ENCODE measurements at places on chromosomes 11 and 22. TPM values are rescaled to one million over a fixed set of nuclear protein-coding genes. Genes with fewer than 3 reads are reported as not detected.

The LMF2 gene
- 11.8 TPM for total RNA-seq

The SOX6 gene
- total RNA-seq, result 17.1 TPM

The H19 gene
- 9.8 TPM for total RNA-seq

The CRYBB2 gene
- total RNA-seq, result not detected

The SLC22A12 gene
- total RNA-seq, result not detected

The MS4A3 gene
- 0.41 TPM for total RNA-seq

The OR9G1 gene
- total RNA-seq, result not detected

The SNX32 gene
- 6.1 TPM for total RNA-seq

The OR5B21 gene
- total RNA-seq, result not detected

The GUCY1A2 gene
- 108 TPM for total RNA-seq

The OR2AT4 gene
- not detected for total RNA-seq

The CLTCL1 gene
- 9.8 TPM for total RNA-seq

The CRYAB gene
- total RNA-seq, result 6.5 TPM

The DDX25 gene
- total RNA-seq, result 18.8 TPM

The PATE2 gene
- 0.82 TPM for total RNA-seq

The KMT5B gene
- total RNA-seq, result 116 TPM

The ALG9 gene
- total RNA-seq, result 83.2 TPM

The RHOD gene
- 0.82 TPM for total RNA-seq

The CDC42EP1 gene
- total RNA-seq, result 1.6 TPM

The MOGAT2 gene
- total RNA-seq, result not detected

The OR51B2 gene
- 0.41 TPM for total RNA-seq

The ELMOD1 gene
- total RNA-seq, result 118 TPM

The SHANK2 gene
- total RNA-seq, result 24.5 TPM

The MPPED1 gene
- 526 TPM for total RNA-seq

The MMP8 gene
- not detected for total RNA-seq

The GLYATL2 gene
- 1.2 TPM for total RNA-seq

The GGTLC3 gene
- total RNA-seq, result not detected

The OSM gene
- total RNA-seq, result 0.41 TPM

The POU2AF1 gene
- not detected for total RNA-seq

The GRIA4 gene
- 63.2 TPM for total RNA-seq

The KRTAP5-1 gene
- not detected for total RNA-seq

The SYCE3 gene
- total RNA-seq, result not detected

The SYT8 gene
- not detected for total RNA-seq

The ACTN3 gene
- not detected for total RNA-seq

The ANKK1 gene
- total RNA-seq, result not detected

The VWCE gene
- total RNA-seq, result 2.0 TPM

The PANX2 gene
- total RNA-seq, result 2.0 TPM

The CDC42EP2 gene
- 6.1 TPM for total RNA-seq

The HOATZ gene
- total RNA-seq, result not detected

The PES1 gene
- total RNA-seq, result 52.2 TPM

The SAA2 gene
- 0.41 TPM for total RNA-seq

The EHF gene
- total RNA-seq, result 0.41 TPM

The OR6T1 gene
- total RNA-seq, result not detected

The RRP8 gene
- 11.4 TPM for total RNA-seq

The CYP2D6 gene
- 2.0 TPM for total RNA-seq

The TIGD3 gene
- 5.3 TPM for total RNA-seq

The KCNQ1OT1 gene
- total RNA-seq, result 2.0 TPM

The TBX10 gene
- not detected for total RNA-seq

The KCNJ11 gene
- 11.0 TPM for total RNA-seq

The FUT4 gene
- 7.3 TPM for total RNA-seq

The ARHGAP1 gene
- 13.5 TPM for total RNA-seq

The FAM76B gene
- total RNA-seq, result 54.6 TPM

The OR5AS1 gene
- not detected for total RNA-seq

The OR6A2 gene
- 0.41 TPM for total RNA-seq

The SLC22A6 gene
- 10.6 TPM for total RNA-seq

Measured in frontal cortex (tissue), 4 donors.